Karpas-422 (cell line): ENCODE measurements at places on chromosomes 13 and 19. TPM values are rescaled to one million over a fixed set of nuclear protein-coding genes. Genes with fewer than 3 reads are reported as not detected.

- H3K27me3 ChIP-seq, result no peaks in the 10 kb centered on the region
- H3K4me1 ChIP-seq, result no peaks in the 10 kb centered on the region
- no peak overlapping the region for H3K4me3 ChIP-seq
- no peaks in the 10 kb centered on the region for H3K36me3 ChIP-seq
Observed at GRCh38 chr13:110119935-110120905, 186.7 kb downstream of the COL4A1 start.

DNA sequence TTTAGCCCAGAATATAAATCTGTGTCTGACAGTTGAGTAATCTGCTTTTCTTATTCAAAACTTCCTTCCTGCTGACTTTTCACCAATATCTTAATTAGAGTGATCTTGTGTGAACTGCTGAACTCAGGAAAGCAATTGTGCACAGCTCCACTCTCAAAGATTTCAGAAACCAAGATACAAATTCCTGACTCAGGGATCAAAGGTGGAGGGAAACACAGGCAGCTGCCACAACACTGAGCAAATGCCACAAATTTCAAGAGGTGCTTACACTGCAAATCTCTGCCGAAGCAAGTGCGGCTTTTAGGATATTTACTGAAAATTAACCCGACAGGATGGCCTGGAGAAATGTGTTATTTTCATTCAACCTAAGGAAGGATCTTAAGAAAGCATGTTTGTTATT, 111.4 kb downstream of the STOML3 start:
- DNase-seq, result no peak
- H3K27ac ChIP-seq, result no peak overlapping the region
- no peaks in the 10 kb centered on the region for H3K36me3 ChIP-seq
- H3K4me1 ChIP-seq, result no peaks in the 10 kb centered on the region

DNA sequence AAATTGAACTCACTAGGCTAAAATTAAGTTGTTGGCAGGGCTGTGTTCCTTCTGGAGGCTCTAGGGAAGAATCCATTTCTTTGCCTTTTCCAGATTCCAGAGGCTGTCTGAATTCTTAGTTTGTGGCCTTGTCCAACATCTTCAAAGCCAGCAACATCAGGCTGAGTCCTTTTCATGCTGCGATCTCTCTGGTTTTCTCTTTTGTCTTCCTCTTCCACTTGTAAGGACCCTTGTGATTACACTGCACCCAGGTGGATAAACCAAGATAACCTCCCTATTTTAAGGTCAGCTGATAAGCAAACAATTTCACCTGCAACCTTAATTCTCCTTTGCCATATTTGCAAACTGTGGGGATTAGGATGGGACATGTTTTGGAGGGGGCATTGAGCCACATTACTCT, 11.5 kb downstream of the UTP14C start:
- no peak for DNase-seq
- no peaks in the 10 kb centered on the region for H3K4me1 ChIP-seq

GRCh38 chr19:485077-485476, 11.2 kb upstream of the MADCAM1 start:
- H3K27ac ChIP-seq, result no peak overlapping the region
- no peaks in the 10 kb centered on the region for H3K36me3 ChIP-seq
- DNase-seq, result no peak
- no peak overlapping the region for H3K4me3 ChIP-seq
- peaks cover 10% of the 10 kb centered on the region for H3K4me1 ChIP-seq

DNA sequence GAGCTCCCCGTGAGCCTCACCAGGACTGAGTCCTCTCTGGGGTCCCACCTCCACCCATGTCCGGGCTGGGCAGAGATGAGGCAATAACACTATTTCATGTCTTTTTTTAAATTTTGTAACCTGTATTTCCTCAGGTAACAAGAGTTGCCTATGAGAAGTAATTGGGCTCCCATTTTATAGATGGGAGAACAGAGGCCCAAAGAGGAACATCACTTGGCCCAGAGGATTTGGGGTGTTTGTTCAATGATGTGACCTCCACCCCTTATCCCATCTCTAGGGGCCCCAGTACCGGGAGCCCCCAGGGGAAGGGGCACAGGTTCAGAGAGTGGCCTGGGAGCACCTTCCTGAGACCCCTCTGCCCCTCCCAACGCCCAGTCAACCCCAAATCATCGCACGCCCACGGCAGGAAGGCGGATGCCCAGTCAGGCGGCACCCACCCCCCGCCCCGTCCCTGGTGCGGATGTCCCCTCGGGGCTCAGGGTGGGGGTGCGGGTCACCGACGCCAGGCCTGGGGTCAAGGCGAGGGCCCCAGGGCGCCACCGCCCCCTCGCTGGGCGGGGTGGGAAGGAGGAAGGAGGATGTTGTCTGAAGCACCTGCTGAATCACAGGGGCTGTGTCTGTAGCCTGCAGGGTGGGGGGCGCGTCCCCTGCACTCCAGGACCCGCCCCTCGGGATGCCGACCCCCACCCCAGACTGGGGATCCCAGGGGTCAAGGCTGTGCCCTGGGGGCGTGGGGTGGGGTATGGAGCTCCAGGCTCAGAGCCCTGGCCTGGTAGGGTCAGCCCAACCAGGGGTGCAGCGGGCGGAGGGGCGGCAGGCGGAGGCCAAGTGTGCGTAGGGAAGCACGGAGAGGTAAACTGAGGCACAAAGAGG, 9.0 kb upstream of the CIRBP start:
- DNase-seq, result peak; percentile 77
- peaks cover 5% of the 10 kb centered on the region; the same call in 1 of the 2 replicates for H3K36me3 ChIP-seq
- H3K27me3 ChIP-seq, result no peaks in the 10 kb centered on the region
- peak overlapping the region; percentile 68 for H3K4me3 ChIP-seq
- peaks cover 84% of the 10 kb centered on the region for H3K4me1 ChIP-seq

- peaks cover 9% of the 10 kb centered on the region for H3K4me1 ChIP-seq
- H3K36me3 ChIP-seq, result no peaks in the 10 kb centered on the region
- H3K27me3 ChIP-seq, result no peaks in the 10 kb centered on the region
Observed at GRCh38 chr19:6862673-6863078, 24.7 kb upstream of the ADGRE1 start.

DNA sequence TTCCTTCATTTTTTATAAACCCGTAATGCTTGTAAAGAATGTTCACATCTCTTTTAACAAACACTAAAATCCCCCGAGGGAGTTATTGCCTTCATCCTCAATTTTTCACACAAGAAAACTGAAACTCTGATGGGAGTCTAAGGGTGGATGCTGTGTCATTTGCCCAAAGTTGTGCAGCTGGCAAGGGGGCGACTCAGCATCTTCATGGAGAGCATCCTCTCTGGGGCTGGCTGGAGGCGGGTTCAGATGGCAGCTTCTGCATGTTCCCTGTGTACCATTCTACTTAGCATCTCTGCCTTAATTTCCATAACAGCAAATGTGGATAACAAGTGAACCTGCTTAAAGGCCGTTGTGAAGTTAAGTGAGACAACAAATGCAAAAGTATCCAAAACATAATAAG, 256.4 kb downstream of the IRS2 start:
- no peaks in the 10 kb centered on the region for H3K4me1 ChIP-seq
- H3K36me3 ChIP-seq, result no peaks in the 10 kb centered on the region
- no peak overlapping the region for H3K4me3 ChIP-seq
- no peak overlapping the region for H3K27ac ChIP-seq

ETV2 gene
- total RNA-seq, result 0.54 and 0.75 TPM in 2 replicates

PBX4 gene
- 0.25 TPM in 1 of 2 replicates, not detected in the other for total RNA-seq

LMTK3 gene
- total RNA-seq, result 0.54 TPM in 1 of 2 replicates, not detected in the other

MARCHF2 gene
- 10.1 and 31.2 TPM in 2 replicates for total RNA-seq

CGB7 gene
- not detected in 2 replicates for total RNA-seq

ZNF730 gene
- 5.8 and 33.9 TPM in 2 replicates for total RNA-seq

KANK2 gene
- total RNA-seq, result 0.19 and 1.9 TPM in 2 replicates
